Activated T-helper 2 cell treated with anti-CD3 and anti-CD28 coated beads, Interferon-gamma antibody, Interleukin-2, Interleukin-4, amounts not matched to agents 10 μg/mL and 5 μg/mL and 100 μg/mL, durations not matched to agents 14 hours and 24 hours and 36 hours (primary cell): ENCODE measurements at places on chromosomes 12 and 14. TPM values are rescaled to one million over a fixed set of nuclear protein-coding genes. Genes with fewer than 3 reads are reported as not detected.

PRB2 gene
- not detected in 2 replicates for total RNA-seq

NPFF gene
- not detected in 2 replicates for total RNA-seq

ZFC3H1 gene
- 70.4 and 72.5 TPM in 2 replicates for total RNA-seq

MAP3K9 gene
- total RNA-seq, result 5.5 and 5.6 TPM in 2 replicates

IRAK3 gene
- 0.91 and 1.2 TPM in 2 replicates for total RNA-seq

RNF34 gene
- 74.1 and 78.3 TPM in 2 replicates for total RNA-seq

NDRG2 gene
- total RNA-seq, result 1.1 and 1.8 TPM in 2 replicates

IL31 gene
- total RNA-seq, result 54.3 and 55.9 TPM in 2 replicates

MUCL1 gene
- 0.51 TPM in 1 of 2 replicates, not detected in the other for total RNA-seq

TMEM52B gene
- not detected in 2 replicates for total RNA-seq

C12orf75 gene
- total RNA-seq, result 246 and 252 TPM in 2 replicates

P2RX7 gene
- 6.5 and 6.6 TPM in 2 replicates for total RNA-seq

KRT79 gene
- total RNA-seq, result not detected in 2 replicates

OR4E1 gene
- total RNA-seq, result 0.07 TPM in 1 of 2 replicates, not detected in the other

TOMM20L gene
- not detected in 2 replicates for total RNA-seq

OVCH1 gene
- not detected in 2 replicates for total RNA-seq

STAC3 gene
- total RNA-seq, result 5.6 and 6.1 TPM in 2 replicates

CPNE6 gene
- not detected in 2 replicates for total RNA-seq

PAPLN gene
- total RNA-seq, result 0.67 and 0.75 TPM in 2 replicates

B3GNT4 gene
- total RNA-seq, result 1.0 and 1.6 TPM in 2 replicates

TPCN1 gene
- total RNA-seq, result 44.9 and 47.5 TPM in 2 replicates

DEPDC4 gene
- 1.7 and 1.8 TPM in 2 replicates for total RNA-seq

SOX5 gene
- total RNA-seq, result 0.34 and 0.53 TPM in 2 replicates

AHNAK2 gene
- total RNA-seq, result 0.02 and 0.07 TPM in 2 replicates

CLEC12A gene
- total RNA-seq, result 0.30 and 0.32 TPM in 2 replicates

HOTAIR gene
- not detected in 2 replicates for total RNA-seq

BHLHE41 gene
- total RNA-seq, result not detected in 2 replicates

ZNF891 gene
- 2.0 and 2.3 TPM in 2 replicates for total RNA-seq

BICD1 gene
- 8.0 and 8.8 TPM in 2 replicates for total RNA-seq

PRKD1 gene
- not detected in 2 replicates for total RNA-seq

PTPRO gene
- total RNA-seq, result 0.41 TPM in 1 of 2 replicates, not detected in the other

BIN2 gene
- total RNA-seq, result 45.8 and 47.0 TPM in 2 replicates

ADAMTS20 gene
- total RNA-seq, result not detected in 2 replicates

RPGRIP1 gene
- total RNA-seq, result not detected in 2 replicates

POC1B gene
- 24.8 and 25.5 TPM in 2 replicates for total RNA-seq

MRPL42 gene
- total RNA-seq, result 80.5 and 89.3 TPM in 2 replicates

POTEM gene
- not detected in 2 replicates for total RNA-seq

RNASE1 gene
- not detected in 2 replicates for total RNA-seq

NTF3 gene
- not detected in 2 replicates for total RNA-seq

RTN1 gene
- total RNA-seq, result not detected in 2 replicates

SDR9C7 gene
- total RNA-seq, result not detected in 2 replicates

ANKRD52 gene
- 66.0 and 78.0 TPM in 2 replicates for total RNA-seq

PTGDR gene
- total RNA-seq, result 0.07 and 0.25 TPM in 2 replicates

TMEM260 gene
- 15.9 and 16.8 TPM in 2 replicates for total RNA-seq

MYG1 gene
- 87.2 and 99.0 TPM in 2 replicates for total RNA-seq

GPR137C gene
- 0.07 and 0.27 TPM in 2 replicates for total RNA-seq

TMEM19 gene
- 11.0 and 14.3 TPM in 2 replicates for total RNA-seq

REC8 gene
- 20.0 and 28.2 TPM in 2 replicates for total RNA-seq

TMCC3 gene
- 0.05 and 0.14 TPM in 2 replicates for total RNA-seq

CRACR2A gene
- total RNA-seq, result 24.6 and 25.2 TPM in 2 replicates

TAS2R31 gene
- 3.9 and 4.6 TPM in 2 replicates for total RNA-seq

TPPP2 gene
- not detected in 2 replicates for total RNA-seq

KLHL33 gene
- 0.07 TPM in 1 of 2 replicates, not detected in the other for total RNA-seq

SCNN1A gene
- not detected in 2 replicates for total RNA-seq

LRP1 gene
- 1.8 and 2.1 TPM in 2 replicates for total RNA-seq

GSKIP gene
- total RNA-seq, result 21.3 and 21.4 TPM in 2 replicates
